Vein endothelial cell (primary cell): ENCODE measurements at places on chromosomes 6 and 20. TPM values are rescaled to one million over a fixed set of nuclear protein-coding genes. Genes with fewer than 3 reads are reported as not detected.

PRR18 gene
- total RNA-seq = not detected in 2 replicates

SLPI gene
- not detected in 2 replicates for total RNA-seq

PLCB1 gene
- total RNA-seq = 43.8 and 69.0 TPM in 2 replicates

OR12D3 gene
- not detected in 2 replicates for total RNA-seq

CRISP2 gene
- total RNA-seq = not detected in 2 replicates
